Right renal cortex interstitium (tissue), 3 donors: ENCODE measurements at places on chromosomes 6 and 20. TPM values are rescaled to one million over a fixed set of nuclear protein-coding genes. Genes with fewer than 3 reads are reported as not detected.

DNA sequence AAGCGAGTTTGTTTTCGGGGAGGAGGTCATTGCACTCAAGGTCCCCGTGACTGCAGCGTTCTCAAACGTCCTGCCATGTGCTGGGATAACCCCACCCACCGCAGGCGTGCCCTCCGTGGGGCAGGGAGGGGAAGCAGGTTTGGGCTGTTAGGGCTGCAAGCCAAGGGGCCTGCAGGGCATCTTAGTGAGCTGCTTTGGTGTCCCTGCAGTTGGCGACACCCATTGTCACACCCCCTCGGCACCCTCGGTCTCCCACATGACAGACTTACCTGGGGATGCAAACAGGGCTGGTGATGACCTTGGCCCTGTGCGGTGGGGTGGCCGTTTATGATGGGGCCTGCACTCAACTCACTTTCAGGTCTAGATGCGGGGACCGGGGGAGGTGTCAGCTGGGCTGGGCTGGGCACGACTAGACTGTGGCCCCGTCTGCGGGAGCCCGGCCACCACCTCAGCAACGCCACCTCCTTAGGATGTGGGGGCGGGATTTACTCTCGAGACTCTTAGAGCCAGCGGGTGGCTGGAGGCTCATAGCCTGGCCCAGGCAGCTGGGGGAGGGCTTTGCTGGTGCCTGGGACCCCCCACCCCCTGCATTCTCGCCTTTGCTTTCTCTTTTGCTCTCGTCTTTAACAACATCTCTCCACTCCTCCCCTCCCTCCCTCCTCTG is 6.5 kb upstream of the GATA5 start:
- DNase-seq: no peak

DNA sequence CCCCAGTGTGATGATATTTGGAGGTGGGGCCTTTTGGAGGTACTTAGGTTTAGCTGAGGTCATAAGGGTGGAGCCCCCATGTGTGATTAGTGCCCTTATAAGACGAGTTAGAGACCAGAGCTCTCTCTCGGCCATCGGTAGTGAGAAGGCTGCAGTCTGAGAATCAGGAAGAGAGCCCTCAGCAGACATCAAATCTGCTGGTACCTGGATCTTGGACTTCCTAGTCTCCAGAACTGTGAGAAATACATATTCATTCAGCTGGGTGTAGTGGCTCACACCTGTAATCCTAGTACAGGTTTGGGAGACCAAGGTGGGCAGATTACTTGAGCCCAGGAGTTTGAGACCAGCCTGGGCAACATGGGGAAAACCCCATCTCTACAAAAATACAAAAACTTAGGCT is 48.7 kb upstream of the DDR1 start:
- DNase-seq: no peak

GRCh38 chr20:21089391-21089790 is 16.8 kb downstream of the LINC00237 start:
- DNase-seq: no peak

GRCh38 chr20:50302341-50303057 is 111.9 kb downstream of the CEBPB start:
- DNase-seq: no peak

GRCh38 chr20:60935971-60936370 is 316.1 kb upstream of the CDH4 start:
- DNase-seq: no peak

GRCh38 chr6:13243033-13243432 is 85.3 kb downstream of the TBC1D7 start:
- no peak for DNase-seq

- no peak for DNase-seq
Observed at GRCh38 chr6:117262799-117263198, 2.6 kb upstream of the VGLL2 start.

DNA sequence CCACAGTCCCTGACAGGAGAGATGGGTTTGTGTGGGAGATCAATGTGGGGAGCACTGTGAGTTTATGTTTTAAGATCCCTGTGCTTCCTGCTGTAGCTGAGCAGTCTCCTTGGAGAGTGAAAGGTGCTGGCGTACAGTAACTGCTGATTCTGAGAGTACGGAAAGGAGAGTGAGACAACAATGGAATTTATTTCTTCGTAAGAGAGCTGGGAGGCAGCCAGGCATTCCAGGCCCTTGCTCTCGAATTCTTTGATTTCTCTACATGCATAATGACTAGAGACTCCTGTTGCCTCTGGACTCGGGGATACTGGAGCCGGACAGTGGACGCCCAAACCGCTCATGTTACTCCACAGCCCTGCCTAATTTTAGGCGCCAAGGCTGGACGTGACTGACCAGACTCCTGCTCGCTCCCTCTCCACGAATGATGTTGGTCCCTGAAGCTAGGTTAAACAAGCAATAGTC is 131.0 kb upstream of the PHACTR1 start:
- no peak for DNase-seq

DNA sequence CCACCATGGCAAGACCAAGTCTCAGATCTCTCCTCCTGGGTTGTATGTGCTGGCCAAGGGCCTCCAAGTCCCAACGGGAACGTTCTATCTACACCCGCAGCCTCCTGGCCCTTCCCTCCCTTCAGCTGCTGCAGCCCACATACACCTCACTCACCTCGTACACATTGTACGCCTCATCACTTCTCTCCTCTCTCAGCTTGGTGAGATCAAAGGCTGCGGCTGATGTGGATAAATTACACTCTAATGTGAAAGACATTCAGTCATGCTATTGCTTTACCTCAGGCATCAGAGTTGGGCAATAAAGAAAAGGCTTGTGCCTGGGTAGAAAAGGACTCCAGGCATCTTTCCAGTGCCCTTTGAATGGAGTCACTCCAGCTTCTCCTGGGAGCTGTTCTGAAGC is 135.3 kb upstream of the FOXQ1 start:
- DNase-seq: no peak

GRCh38 chr6:90328004-90328403 is 31.4 kb upstream of the BACH2 start:
- DNase-seq: no peak

DNA sequence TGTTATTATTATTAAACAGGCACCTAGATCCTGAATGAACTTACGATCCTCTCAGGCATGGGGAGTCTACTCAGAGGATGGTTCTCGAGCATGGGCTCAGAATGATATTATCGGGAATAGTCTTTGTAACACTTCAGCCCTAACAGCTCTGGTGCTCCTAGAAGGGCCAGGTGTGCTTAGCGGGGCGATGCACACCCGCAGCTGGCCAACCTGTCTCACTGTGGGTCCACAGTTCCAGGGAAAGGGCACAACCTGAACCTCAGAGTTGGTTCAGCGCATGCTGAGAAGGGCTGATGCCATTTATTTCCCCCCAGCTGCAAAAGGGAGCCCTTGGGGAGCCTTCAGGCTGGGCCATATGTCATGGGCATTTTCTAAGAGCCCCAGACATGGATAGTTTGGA is 26.2 kb downstream of the RRAGD start:
- no peak for DNase-seq

DNA sequence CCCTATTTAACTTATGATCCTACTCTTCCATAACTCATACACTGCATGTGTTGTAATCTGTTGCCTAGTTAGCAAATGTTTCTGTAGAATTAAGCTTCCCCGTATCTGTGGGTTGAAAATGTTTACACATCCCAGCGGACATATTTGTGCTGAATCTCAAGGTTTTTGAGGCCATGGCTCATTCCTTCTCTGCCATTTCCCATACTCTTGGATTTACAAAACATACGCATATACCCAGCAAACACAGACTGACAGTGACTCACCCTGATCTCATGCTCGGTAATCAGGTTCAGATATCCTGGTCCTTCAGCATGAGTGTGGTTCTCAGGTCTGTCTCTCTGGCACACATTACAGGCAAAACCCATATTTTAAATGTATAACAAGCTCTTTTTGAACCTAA is 58.7 kb downstream of the AGPAT4 start:
- DNase-seq: no peak

- no peak for DNase-seq
Observed at GRCh38 chr20:51446656-51447055, 95.9 kb downstream of the NFATC2 start.

GRCh38 chr6:98764373-98764911 is 69.9 kb upstream of the POU3F2 start:
- no peak for DNase-seq

- DNase-seq: no peak
Observed at GRCh38 chr20:58440021-58440767, 51.2 kb downstream of the VAPB start.

GRCh38 chr6:17771609-17772008 is 64.9 kb upstream of the NUP153 start:
- DNase-seq: no peak

Gene SYCP2
- 6.6 TPM for polyA plus RNA-seq

Gene SASH1
- polyA plus RNA-seq: 27.7 TPM

Gene HRH3
- 0.04 TPM for polyA plus RNA-seq

Gene SPATS1
- not detected for polyA plus RNA-seq

Gene PI3
- polyA plus RNA-seq: not detected
